ENCODE measurements at places on chromosomes 4 and X. TPM values are rescaled to one million over a fixed set of nuclear protein-coding genes. Genes with fewer than 3 reads are reported as not detected.

PLP1 gene
- 106 TPM for total RNA-seq

GRCh38 chr4:155614111-155614762, 52.4 kb upstream of the GUCY1A1 start:
- no peaks in the 10 kb centered on the region for H3K4me1 ChIP-seq
- no peak overlapping the region for H3K27ac ChIP-seq
- no peaks in the 10 kb centered on the region for H3K36me3 ChIP-seq
- DNase-seq = no peak
- H3K4me3 ChIP-seq = no peak overlapping the region

GRCh38 chrX:48558271-48558670, 16.0 kb upstream of the RBM3 start:
- H3K4me1 ChIP-seq = no peaks in the 10 kb centered on the region
- no peak for DNase-seq
- H3K27me3 ChIP-seq = no peaks in the 10 kb centered on the region
- H3K27ac ChIP-seq = no peak overlapping the region

GRCh38 chr4:3639613-3640586, 107.7 kb upstream of the LRPAP1 start:
- H3K27ac ChIP-seq = no peak overlapping the region
- H3K4me1 ChIP-seq = no peaks in the 10 kb centered on the region
- DNase-seq = no peak
- no peak overlapping the region for H3K4me3 ChIP-seq
- no peaks in the 10 kb centered on the region for H3K27me3 ChIP-seq

- H3K4me1 ChIP-seq = peaks cover under 1% of the 10 kb centered on the region
- H3K27me3 ChIP-seq = no peaks in the 10 kb centered on the region
- H3K4me3 ChIP-seq = no peak overlapping the region
- H3K36me3 ChIP-seq = no peaks in the 10 kb centered on the region
- DNase-seq = no peak
These were observed 17.6 kb upstream of the LCORL start for GRCh38 chr4:18039113-18039512.

DNA sequence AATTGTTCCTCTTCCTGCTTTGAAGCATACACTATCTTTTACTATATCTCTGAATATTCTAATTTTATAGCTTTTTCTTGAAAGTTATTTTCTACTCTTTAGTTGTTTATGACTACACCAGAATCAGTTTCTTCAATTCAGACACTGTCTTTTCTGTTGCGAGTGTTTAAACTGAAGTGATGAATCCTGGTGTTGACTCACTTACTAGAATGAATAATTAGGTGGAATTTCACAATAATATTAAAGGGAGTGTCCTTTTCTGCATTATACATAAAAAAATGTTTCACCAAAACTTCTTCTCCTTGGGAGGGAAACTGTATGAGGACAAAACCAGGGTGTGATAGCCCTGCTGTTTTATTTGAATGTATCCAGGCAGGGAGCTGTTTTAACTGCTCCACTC, 1383.1 kb downstream of the C4orf33 start:
- no peaks in the 10 kb centered on the region for H3K4me1 ChIP-seq
- H3K27ac ChIP-seq = no peak overlapping the region
- no peak overlapping the region for H3K4me3 ChIP-seq
- H3K27me3 ChIP-seq = no peaks in the 10 kb centered on the region
- H3K36me3 ChIP-seq = no peaks in the 10 kb centered on the region
